ENCODE measurements at places on chromosomes 7 and 10.

GRCh38 chr10:65231148-65231547, 1694.7 kb upstream of the LRRTM3 start:
- no peak for DNase-seq

DNA sequence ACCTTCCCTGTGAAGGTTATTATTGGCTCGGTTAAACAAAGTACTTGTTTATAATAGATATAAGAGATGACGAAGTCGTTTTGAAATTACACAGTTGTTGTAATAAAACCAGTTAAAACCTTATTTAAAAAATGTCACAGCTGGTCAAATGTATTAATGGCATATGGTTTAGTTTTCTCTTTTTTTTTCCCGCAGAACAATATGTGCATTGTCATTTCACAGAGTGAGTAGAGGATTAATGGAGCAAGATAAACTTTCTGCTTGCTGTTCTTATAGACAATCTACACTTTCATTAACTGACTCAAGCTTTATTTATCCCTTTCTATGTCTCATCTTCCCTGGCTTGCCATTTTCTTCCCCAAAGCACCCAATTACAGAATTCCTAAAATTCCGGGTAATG, 404.3 kb upstream of the NPVF start:
- no peak for DNase-seq

DNA sequence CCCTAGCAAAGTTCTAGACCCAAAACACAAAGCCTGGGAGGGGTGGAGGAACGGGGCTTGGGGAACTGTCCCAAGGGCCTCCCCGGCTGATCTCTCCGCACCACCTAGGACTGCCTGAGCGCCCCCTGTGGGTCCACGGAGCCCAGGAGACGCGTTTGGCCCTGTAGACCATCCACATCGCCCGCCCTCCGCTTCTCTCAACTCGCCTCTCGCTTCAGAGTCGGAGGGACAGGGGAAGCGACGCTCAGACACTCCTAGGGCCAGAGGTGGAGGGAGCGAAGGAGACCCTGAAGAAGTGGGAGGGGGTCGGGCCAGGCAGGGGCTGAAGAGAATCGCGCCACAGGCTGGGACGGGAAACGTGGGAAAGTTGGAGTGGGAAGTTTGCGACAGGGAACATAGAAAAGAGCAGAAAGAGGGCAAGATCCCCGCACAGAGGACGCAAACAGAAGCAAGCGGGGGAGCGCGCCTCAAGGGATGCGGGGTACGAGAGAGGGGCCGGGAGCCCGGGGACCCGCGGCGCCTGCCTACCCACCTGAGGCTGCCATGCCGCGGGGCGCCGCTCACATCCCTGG, 378 bp downstream of the PIK3AP1 start:
- DNase-seq, result peak; percentile 88

GRCh38 chr10:97713339-97713825, at the start of gene MARVELD1:
Gene MARVELD1 (plus strand): TSS chr10:97713730. CDS start chr10:97713877, 147 bp downstream.
- DNase-seq, result peak; percentile 50

- no peak for DNase-seq
These were observed 5.4 kb downstream of the SLIT1 start for GRCh38 chr10:97180363-97180755.

DNA sequence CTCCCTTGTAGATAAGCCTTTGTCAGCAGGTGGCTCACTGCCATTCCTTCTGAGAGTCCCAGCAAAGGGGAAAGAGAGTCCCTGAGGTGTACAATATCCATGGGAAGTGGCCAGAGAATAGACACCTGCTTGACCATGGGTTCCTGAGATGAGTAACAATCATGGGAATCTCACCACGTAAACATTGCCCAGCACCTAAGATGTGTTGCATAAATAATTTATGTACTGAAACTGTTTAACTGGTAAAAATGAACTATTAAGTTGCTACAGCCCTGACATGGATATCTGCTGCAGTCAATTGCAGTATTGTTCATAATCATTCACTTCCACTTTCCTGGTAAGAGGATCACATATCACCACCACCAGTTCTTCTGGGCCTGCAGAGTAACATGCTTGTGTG, 123.8 kb upstream of the INHBA start:
- DNase-seq, result no peak

- no peak for DNase-seq
These were observed 936 bp upstream of the TCERG1L start for GRCh38 chr10:131312478-131312836.

DNA sequence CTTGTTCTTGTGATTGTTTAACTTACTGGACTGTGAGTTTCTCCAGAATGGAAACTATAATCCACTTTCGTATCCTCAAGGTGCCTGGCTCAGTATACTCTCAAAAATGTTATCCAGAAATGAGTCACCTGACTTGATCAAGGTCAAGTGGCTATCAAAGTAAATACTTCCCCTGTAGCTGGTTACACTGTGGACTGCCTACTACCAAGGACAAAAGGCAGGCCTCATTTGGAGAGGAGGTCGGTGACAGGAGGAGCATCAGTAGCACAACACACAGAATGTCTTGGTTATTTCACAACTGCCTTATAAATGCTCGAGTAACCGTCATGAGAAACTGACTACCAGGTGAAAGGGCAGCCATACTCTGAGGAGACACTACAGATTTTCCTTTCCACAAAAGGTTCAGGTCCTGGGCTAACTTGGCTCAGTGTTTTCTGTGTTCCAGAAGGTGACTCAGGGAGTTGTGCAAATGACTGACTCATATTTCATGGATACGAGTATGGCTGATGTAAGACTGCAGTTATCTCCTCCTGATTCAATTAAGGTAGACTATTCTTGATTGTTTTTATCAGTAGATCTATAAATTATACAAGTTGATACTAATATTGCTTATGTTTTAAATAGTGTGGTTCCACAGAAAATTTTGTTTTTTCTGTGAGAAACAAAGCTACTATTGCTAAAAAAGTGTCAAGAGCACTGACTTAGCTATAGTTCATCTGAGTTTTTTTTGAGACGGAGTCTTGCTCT, 4.2 kb upstream of the CCNY start:
- no peak for DNase-seq

DNA sequence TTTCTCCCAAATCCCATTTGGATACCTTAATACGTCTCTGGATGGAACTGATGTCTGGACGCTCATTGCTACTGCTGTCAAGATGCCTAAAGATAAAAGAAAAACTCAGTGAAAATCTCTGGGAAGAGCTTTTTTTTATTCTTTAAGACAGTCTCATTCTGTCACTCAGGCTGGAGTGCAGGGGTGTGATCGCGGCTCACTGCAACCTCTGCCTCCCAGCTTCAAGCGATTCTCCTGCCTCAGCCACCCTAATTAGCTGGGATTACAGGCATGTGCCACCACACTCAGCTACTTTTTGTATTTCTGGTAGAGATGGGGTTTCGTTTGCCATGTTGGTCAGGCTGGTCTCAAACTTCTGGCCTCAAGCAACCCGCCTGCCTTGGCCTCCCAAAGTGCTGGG, 102.2 kb downstream of the NT5C2 start:
- no peak for DNase-seq

GRCh38 chr7:151484971-151485707, 34.6 kb downstream of the RHEB start:
- peak; percentile 33 for DNase-seq

DNA sequence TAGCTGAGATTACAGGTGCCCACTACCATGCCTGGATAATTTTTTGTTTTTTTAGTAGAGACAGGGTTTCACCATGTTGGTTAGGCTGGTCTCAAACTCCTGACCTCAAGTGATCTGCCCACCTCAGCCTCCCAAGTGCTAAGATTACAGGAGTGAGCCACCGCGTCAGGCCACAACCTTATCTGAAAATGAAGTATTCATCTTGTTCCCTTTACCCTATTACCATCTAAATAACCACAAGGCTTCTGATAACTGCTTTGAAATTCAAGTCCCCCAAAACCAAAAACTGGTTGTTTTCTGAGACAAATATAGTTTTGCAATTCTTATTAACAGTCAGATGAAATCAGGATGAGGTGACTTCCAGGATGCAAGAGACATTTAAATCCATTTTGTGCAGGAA, 2.4 kb downstream of the TCTN3 start:
- DNase-seq, result no peak

DNA sequence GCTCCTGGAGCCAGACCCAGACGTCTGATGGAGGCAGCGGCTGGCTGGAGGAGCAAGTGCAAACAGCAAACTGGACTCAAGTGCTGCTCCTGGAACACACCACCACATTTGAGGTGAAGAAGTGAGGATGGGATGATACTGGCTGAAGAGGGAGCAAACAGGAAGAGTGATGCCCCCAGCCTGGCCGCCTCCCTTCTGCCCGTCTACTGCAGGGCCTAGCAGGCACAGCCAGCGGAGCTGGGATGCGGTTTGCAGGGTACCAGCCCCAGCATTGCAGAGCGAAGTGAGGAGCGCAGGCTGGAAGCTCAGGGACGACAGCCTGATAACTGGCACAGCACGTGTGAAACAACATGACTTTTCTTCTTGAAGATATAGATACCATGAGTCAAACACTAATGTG, 111.8 kb upstream of the ZNF32 start:
- no peak for DNase-seq

- no peak for DNase-seq
These were observed 31.1 kb downstream of the SEMA3E start for GRCh38 chr7:83617858-83618257.

GRCh38 chr10:34994565-34995142, 95.5 kb downstream of the CUL2 start:
- peak; percentile 79 for DNase-seq

GRCh38 chr10:38147686-38148085, 53.5 kb downstream of the ZNF37A start:
- DNase-seq, result no peak

GRCh38 chr10:116699049-116699448, 43.3 kb downstream of the HSPA12A start:
- DNase-seq, result no peak

- no peak for DNase-seq
These were observed 39.1 kb upstream of the BET1 start for GRCh38 chr7:94043299-94043698.

GRCh38 chr10:112304267-112304859, 21.2 kb downstream of the TECTB start:
- no peak for DNase-seq

DNA sequence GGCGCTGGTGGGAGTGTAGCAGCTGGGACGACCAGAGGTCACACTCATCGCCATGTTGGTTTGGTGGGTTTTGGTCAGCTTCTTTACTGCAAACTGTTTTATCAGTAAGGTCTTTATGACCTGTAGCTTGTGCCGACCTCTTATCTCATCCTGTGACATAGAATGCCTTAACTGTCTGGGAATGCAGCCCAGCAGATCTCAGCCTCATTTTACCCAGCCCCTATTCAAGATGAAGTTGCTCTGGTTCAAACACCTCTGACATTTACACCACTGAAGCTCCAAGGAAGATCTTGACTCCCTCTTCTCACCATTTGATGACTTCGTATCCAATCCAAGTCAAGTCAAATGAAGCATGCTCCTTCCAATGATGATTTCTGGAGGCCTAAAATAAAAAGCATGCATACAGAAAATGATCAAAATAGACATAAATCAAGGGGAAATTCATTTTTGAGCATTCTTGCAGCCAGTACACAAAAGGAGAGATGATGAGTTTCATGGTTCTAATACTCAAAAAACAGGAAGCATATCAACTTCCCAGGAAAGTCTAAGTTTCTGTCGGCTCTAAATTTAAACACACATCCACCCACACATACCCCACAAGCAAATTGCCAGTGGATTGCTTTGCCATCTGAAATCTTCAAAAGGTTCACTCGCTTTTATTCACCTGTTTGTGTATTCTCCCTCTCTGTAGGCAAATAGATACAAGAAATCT, 2.4 kb upstream of the PSMG3 start:
- no peak for DNase-seq

Data from GM20000 (cell line).